ENCODE measurements at places on chromosomes 13 and 19.

DNA sequence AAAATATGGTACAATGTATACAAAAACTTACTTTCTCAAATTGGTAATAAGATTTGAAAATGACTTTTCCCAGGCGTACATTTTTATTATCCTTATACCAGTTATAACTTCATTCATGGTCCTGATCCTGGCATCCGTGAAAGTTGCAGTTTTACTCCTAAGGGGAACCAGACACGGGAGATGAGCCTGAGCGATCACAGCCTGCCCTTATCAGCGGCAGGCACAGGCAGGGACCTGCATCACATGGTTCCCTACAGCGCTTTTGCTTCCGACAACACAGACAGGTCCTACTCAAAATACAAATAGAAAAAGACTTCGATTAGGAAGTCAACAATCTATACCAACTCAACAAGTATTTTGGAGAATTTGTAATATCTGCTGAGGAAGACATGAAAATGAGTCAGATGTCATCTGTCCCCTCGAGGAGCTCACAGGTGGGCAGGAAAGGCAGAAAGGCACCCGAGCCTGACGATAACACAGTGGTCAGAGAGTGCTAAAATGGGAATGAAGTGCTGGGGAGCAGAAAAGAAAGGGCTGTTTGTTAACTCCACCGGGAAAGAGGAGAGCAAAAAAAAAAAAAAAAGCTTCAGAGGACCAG is 93.4 kb downstream of the ABCC4 start:
- DNase-seq = no peak

- peak; percentile 74 for DNase-seq
Measured at GRCh38 chr19:45607071-45608029, 5.3 kb upstream of the GPR4 start.

GRCh38 chr13:55155046-55155445 is 1985.7 kb upstream of the PRR20A start:
- no peak for DNase-seq

GRCh38 chr13:35468195-35468594 is 8.3 kb downstream of the MAB21L1 start:
- DNase-seq = no peak

GRCh38 chr13:21079761-21080592 is 18.6 kb upstream of the LATS2 start:
- no peak for DNase-seq

DNA sequence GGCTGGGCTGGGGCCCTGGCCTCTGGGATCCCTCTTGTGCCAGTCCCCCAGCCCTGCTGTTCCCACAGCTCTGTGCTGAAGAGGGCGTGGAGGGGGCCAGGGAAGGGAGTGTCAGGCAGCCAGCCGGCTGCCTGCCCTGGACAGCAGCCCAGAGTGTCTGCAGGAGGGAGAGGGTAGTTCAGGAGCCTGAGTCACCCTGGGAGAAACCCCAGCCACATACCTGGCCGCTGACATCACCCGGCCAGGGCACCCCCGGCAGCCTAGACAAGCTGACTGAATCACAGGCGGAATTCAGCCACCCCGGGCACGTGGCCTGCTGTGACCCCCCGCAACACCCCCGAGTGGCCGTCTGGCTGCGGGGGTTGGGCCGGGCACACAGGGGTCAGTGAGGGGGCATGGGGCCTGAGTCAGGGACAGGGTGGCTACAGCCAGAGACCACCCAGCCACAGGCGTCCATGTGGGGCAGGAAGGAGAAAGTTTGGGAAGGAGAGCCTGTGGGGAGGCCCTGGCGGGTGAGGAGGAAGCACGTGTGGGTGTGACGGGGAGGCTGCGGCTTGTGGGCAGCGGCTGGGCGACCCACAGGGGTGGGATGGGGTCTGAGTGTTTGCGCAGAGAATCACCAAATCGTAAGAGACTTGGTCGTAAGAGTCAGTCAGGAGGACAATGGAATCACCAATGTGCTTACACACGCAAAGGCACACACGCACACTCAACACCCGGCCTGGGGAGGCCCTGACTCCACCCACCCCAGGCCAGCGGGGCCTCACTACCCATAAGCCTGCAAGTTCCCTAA is 11.9 kb upstream of the FOSB start:
- DNase-seq = no peak

- no peak for DNase-seq
Measured at GRCh38 chr13:43379738-43380137, 356.4 kb downstream of the DNAJC15 start.

- DNase-seq = no peak
Measured at GRCh38 chr19:49390929-49391359, 2.9 kb downstream of the KASH5 start.

DNA sequence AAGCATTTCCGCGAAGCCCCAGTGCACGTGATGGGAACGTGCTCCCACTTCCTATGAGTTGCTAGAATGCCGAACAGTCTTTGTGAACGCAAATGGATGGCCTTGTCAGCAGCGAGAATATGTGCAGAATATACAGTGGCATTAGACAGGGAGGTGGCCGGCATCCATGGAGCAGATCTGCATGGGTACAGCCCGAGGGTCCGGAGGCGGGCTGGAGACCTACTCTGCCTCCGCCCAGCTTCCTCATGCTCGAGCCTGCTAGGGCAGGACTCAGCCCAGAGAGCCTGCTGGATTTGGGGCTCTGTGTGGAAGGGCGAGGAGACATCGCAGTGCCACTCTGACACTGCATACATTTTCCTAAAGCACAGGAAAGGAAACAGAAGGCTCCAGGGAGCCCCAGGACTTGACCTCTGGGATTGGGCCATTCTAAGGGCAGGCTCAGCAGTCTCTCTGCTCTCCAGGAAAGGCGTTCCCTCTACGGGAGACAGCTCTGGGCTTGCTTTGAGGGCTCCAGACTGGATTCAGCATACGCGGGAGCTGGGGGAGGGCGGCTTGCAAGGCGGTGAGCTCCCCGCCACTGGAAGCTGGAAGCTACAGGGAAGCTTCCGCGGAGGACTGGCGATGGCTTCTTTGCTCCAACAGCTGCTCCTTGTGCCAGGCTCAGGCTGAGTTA is 55.9 kb upstream of the UQCRFS1 start:
- DNase-seq = no peak

- no peak for DNase-seq
Measured at GRCh38 chr13:108227651-108228272, 9.6 kb downstream of the ABHD13 start.

- DNase-seq = no peak
Measured at GRCh38 chr13:48412881-48413351, at the start of gene LPAR6. TSS of gene LPAR6 (minus strand) at chr13:48413113. CDS start at chr13:48412423, 690 bp downstream.
